ENCODE measurements at places on chromosomes 11 and 22.
A peak's percentile ranks its signal among the peaks of the same experiment; 100 is the strongest.

DNA sequence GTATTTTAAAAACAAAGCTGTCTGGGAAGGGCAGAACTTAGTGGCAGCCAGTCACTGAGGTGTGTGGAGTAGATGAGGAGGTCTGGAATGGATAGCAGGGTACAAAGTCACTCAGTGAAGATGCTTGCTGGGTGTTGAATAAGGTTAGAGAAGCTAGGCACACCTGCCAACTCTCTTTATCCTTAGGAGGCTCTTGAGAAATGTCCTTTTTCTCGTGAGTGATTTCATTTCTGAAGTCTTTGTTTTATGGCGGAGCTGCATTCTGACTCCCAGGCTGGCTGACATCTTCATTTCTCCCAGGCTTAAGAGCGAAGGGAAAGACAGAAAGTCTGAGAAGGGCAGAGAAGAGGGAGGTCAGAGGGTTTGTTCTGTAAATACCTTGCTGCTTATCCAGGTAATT lies 31.0 kb downstream of the CECR2 start:
- DNase-seq: no peak

- no peak for DNase-seq
These were observed 66.1 kb downstream of the SCUBE1 start for GRCh38 chr22:43277091-43277490.

GRCh38 chr11:11581481-11581880 lies 40.3 kb downstream of the GALNT18 start:
- DNase-seq: no peak

GRCh38 chr22:25997886-25998775 lies 171.1 kb upstream of the SEZ6L start:
- DNase-seq: no peak

DNA sequence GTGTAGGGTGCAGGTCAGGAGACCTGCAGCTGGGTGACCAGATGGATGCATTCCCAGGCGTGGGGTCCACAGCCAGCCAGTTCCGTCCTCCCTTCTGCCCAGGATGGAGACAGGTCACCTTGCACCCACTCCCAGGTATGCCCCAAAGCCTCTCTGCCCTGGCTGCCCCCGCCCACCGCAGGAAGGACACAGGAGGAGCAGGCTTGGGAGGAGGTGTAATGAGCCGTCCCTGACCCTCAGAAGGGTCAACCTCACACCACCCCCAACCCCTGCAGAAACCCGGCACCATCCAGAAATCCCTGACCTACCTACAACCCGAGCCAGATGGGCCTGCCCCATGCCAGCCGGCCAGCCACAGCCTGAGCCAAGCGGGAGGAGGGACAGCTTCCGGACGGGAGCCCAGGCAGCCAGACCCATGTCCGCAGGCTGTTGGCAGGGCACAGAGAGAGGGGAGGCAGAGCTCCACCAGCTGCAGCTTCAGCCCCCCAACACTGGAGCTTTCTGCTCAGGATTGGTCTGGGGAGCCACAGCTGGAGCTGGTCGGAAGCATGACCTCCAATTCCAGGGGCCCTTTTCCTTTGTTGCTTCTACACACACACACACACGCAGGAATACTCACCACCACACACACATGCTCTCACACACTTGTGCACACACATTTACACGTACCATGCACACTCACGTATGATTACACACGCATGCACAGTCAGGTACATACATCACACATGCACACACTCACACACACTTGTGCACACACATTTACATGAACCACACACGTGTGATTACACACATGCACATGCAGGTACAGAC lies 5.3 kb downstream of the IFITM10 start:
- DNase-seq: no peak

GRCh38 chr22:42436404-42436803 lies 4.2 kb upstream of the NFAM1 start:
- no peak for DNase-seq

- DNase-seq: no peak
These were observed 559 bp downstream of the RANBP1 start for GRCh38 chr22:20116376-20116950.

DNA sequence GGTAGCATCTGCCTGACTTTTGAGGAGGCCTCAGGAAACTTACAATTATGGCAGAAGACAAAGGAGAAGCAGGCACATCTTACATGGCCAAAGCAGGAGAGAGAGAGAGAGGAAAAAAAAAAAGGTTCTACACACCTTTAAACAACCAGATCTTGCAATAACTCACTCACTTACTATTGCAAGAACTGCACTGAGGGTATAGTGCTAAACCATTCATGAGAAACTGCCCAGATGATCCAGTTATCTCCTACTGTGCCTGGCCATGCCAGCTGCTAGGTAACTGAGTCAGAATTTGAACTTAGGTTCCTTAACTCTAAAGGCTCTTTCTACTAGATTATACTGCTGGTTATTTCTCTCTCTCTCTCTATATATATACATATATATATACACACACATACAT lies 7.3 kb downstream of the HORMAD2 start:
- no peak for DNase-seq

- DNase-seq: no peak
These were observed 1.9 kb upstream of the PHF21A start for GRCh38 chr11:46122945-46123715.

DNA sequence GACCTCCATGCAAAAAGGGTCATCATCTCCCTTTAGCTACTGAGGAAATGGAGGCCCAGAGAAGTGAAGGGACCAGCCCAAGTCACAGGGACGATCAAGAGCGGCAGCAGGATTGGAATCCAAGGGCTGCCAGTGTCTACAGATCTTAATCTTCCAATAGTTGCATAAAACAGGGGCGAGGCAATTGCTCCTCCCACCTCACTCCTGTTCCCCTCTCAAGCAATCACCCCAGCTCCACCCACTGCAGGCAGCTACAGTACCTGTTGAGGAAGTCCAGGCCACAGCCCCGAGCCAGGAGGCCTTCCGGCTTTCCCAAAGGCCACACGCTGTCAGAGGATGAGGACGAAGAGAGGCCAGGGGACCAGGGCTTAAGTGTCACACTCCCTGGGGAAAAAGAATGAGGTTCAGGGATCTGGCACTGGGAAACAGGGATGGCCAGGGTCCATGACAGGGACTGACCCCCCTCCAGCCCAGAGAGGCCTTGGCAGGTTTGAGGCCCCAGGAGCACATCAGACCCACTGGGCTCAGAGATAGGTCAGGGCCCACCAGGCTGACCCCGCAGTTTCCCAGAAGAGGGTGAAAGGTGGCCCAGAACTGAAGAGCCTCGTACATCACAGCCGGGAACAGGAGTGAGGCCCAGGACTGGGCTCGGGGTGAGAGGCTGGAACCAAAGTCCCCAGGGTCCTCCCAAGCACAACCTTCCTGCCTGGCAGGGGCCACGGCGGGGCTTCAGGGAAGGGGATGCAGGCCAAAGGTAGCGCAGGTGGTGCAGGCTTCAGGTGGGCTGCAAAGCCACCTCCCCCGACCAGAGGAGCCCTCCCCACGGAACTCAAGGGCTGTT lies 16.4 kb upstream of the MFNG start:
- DNase-seq: no peak

DNA sequence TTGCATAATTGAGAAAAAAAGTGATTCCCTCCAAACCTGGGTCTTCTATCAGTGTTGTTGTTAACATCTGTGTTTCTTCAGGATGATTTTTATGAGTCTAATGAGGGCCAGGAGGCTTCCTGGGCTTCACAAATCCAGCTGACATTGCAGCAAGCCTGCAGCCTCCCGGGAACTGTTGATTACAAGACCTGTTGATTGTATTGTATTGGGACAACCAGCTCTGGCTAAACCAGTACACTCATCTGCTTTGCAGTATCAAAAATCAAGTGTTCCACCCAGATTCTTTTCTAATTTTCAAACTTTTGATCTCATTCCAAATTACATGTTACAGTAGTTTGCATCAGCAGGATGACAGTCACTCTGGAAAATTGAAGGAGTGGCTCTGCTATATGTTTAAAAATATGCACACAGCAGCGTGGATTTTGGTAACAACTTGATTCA lies 16.1 kb upstream of the PRSS23 start:
- peak; percentile 72 for DNase-seq

GRCh38 chr11:65412271-65413076 lies 10.1 kb upstream of the NEAT1 start:
- DNase-seq: no peak

DNA sequence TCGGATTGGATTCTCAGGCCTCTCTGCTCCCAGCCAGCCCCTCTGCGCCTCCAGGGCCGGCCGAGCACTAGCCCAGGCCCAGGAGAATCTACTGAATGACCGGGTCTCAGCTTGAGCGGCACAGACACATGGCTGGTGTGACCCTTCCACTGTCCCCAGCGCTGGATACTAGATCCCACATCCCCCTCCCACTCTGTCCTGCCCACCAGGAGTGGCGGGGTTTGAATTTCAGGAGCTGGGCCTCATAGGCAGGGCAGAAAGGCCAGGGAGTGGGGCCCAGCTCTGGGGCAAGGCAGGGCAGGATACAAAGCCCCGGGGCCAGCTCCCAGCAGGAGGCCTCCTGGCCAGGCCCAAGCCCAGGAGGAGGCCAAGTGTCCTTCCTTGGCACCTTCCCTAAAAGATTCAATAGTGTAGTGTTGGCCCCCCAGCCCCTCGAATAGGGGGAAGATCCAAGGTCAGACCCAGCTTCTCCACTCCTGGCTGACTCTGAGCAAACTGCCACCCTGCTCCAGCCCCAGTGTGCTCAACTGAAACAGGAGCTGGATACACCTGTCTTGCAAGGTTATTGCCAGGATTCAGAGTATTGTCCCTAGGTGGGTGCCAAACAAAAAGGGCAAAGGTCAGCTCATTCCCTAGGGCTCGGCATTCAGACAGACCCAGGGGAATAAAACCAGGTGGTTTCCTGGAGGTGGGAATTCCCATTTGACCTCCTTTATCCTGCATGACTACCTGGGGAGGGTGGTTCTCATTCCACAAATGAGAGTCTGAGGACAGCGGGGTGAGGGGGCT lies 22.5 kb upstream of the TCF20 start:
- no peak for DNase-seq

GRCh38 chr11:74085542-74085892 lies 76.6 kb upstream of the UCP3 start:
- DNase-seq: no peak

GRCh38 chr11:92638678-92639077 lies 330.8 kb upstream of the MTNR1B start:
- DNase-seq: no peak

DNA sequence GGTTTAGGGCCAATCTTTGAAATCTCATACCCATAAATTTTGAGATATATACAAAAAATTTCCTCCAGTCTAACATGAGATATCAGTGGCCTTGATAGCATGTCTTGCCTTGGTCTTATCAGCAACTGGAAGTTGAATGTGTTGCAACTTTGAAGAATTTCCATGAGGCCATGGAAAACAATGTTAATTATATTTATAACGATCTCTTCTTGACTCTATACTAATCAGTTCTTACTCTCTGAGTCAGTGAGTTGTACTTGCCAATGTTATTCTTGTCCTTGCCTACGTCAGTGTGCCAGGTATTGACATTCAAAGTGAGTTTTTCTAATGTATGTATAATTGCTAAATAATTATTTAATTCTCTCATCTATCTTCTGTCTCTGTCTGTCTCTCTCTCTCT lies 535.1 kb downstream of the KCNA4 start:
- DNase-seq: no peak

- no peak for DNase-seq
These were observed 217.4 kb downstream of the SBF2 start for GRCh38 chr11:10076458-10077141.

DNA sequence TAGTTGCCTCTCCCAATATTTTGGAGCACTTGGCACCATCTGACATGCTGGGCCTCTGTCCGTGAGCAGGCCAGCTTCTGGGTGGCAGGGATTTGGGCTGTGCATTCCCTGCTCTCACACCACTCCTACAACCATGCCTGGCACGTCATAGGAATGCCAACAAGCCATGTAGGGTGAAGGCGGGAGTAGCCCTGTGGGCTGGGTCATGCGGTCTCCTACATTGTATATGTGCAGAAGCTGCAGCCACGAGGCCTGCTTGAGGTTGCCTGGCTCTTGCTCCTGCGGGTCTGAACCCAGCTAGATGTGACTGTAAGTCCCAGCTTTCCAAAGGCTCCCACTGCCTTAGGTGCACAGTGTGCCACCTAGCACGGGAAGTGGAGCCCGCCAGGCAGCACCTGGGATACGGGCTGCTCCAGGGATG lies 14.5 kb downstream of the MYEOV start:
- no peak for DNase-seq

DNA sequence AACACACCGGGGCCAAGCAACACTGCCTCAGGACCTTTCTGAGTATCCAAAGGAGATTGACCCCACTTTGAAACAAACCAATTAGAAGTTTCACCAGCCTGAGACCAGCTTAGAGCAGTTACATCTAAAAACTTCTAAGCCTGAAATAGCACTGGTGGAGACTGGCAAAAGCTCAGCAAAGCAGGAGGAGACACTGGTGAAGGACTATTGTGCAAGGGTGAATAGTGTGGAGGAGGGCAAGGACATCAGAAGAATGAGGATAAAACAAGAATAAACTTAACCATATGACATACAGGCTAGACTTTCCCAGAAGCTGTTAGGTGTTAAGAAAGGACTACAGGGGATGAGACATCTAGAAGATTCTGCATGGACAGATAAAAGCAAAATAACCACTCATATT lies 152.4 kb downstream of the FCHSD2 start:
- no peak for DNase-seq

GRCh38 chr11:73288873-73289707 lies 17.0 kb downstream of the P2RY6 start:
- DNase-seq: peak; percentile 35

DNA sequence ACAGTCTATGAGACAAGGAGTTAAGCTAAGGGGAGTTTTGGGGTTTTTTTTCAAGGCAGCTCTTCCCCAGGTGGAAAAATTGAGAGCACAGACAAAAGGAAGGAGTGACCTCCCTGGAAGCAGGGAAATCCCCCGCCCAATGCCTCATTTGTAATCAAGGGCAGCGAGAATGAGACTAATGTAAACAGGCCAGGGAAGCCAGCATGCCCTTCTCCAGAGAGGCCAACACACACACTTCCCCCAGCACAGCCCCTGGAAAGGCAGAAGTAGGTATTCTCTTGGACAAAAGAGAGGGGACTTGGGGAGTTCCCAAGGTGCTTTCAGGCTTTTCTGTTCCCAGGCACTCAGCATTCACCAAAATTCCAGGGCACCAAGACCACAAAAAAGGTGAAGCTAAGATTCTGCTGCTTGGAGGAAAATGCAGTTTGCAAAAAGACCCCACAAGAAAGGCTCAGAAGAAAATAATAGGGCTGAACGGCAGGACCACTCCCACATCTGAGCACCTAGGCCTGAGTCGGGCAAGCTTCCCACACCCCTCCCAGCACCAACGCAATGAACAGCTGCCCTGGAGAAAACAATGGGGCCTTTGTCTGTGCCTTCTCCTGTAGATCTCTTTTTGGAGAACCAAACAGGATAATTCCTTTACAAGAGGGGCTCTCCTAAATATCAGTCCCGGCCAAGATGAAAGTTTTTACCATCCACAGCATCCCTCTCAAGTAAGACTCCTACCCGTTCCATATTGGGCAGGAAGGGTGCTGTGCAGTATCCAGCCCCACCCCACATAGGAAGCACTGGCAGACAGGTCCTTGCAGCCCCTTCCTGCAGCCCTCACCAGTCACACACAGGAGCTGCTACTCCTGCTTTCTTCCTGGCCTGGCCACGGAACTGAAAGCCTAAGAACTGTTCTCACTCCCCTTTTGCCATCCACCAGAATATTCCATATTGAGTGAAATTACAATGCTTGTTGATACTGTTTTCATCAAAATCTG lies 70.7 kb upstream of the AKIP1 start:
- no peak for DNase-seq
